ENCODE measurements at places on chromosomes 13 and 19.

DNA sequence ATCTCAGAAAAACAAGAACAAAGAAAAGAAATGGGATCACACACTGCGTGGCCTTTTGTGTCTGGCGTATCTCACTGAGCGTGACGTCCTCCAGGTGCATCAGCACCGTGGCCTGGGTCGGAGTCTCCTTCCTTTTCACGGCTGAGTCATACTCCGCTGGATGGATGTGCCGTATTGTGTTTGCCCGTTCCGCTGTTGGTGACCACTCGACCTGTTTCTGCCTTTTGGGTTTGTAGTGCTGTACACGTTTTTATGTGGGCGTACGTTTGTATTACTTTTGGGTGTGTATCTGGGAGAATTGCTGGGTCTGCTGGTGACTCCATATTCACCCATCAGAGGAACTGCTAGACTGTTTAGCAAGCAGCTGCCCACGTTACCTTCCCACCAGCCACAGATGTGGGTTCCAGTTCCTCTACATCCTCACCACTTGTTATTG is 11.4 kb downstream of the ARID3A start:
- no peak for DNase-seq

DNA sequence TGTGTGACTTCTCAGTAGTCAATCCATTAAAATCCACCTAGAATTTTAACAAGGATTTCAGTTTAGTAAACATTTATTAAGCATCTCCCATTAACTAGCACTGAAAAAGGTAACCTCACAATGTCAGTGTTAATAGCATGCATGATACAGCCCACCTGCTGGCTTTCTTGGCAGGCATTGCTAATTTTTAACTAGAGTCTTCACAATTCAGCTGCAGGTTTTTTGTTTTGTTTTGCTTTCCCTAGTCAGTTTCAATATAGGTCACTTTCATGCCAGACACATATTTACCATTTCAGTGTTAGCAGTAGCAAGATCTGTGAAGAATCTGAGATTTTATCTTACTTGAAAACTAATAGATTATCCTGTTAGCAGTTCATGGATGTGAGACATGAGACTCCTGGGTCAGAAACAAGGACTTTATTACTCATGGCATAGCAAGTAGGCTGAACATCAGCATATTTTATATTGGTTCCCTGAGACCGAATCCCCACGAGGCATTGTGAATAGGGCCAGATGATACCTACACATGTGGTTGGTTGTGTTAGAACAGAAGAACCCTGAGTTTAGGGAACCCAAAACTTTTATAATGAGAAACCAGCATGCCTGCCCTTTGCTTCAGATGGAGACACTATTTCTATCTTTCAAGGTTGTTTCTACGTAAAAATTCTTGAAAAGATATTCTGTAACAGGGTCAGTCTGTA is 198.0 kb upstream of the HTR2A start:
- no peak for DNase-seq

GRCh38 chr13:44385401-44385800 is 11.8 kb downstream of the SERP2 start:
- no peak for DNase-seq

DNA sequence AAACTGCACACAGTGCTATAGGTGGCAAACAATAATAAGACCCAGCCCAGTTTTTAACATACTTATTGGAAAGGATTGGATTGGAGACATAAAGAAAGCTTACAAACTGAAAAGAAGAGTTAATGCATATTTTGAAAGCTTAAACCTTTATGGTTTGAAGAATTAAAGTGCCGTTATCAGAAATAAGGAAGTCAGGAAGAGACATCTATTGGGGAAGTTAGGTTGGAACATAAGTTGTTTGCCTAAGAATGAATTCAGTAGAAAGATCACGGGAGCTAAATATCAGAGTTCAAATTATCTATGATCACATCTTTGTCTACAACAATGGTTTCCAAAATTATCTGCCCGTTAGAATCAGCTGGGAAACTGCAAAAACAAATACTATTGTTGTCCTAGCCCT is 767.9 kb downstream of the PCDH9 start:
- DNase-seq, result no peak

- DNase-seq, result no peak
Observed at GRCh38 chr13:43297967-43298678, 274.7 kb downstream of the DNAJC15 start.

GRCh38 chr13:113646921-113647340 is 11.1 kb downstream of the ATP4B start:
- DNase-seq, result no peak

DNA sequence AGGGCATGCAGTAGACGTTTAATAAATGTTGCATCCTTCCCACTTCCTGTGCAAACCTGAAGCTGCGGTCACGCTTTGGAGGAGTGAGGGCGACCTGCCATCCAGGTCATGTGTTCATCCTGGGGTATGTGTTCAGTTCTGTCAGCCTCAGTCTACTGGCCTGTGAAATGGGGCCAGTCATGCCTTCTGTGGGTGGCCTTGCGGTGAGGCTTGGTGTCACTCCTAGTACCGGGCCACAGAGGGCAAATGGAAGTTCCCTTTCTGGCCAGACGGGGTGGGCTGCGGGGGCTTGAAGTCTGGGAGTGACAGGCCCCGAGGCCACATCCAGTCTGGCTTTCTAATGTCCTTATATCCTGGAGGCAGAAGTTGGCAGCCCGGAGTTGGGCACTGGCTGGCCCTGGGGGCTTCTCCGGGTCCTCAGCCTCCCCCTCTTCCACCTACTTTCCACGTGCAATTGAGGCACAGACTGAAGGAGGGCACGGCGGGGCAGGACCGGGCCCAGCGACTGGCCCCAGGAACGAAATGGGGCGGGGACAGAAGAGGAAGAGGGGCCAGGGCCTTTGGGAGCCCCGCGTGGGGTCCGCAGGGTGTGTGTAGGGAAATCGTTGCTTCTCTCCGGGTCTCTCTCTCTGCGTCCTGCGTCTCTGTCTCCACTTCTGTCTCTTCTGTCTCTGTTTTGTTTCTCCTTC is 11.1 kb downstream of the PDE4A start:
- DNase-seq, result no peak

DNA sequence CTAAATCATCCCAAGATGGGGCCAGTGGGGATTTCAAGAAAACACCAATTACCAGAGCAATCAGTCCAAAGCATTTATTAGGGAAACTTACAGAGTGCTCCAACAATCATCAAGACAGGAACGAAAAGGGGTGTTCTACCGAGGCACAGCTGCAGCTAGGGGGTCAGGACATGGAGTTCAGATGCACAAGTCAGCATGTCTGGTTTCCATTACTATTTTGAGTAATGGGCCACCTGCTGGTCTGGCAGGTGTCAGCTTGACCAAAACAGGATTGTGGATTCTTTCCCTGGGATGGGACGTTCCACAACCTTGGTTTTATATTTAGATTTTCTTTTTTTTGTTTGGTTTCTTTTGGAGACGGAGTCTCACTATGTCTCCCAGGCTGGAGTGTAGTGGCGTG is 3.9 kb upstream of the UBL5 start:
- DNase-seq, result no peak

DNA sequence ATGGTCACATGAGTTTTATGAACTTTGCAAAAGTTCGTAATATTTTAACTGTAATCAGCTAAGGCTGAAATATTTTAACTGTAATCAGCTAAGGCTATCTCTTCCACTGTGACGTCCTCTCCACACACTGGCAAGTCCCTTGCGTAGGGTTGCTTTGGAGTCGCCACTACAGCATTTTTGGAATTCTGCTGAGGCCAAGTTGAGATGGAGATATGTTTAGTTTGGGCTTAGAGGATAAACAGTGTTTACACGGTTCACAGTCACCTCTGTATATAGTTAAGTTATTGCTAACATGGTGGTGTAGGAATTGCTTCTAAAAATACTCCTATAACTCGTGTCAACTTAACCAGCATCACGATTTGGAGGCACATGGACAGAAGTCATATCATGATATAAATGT is 143.6 kb upstream of the SERP2 start:
- no peak for DNase-seq

DNA sequence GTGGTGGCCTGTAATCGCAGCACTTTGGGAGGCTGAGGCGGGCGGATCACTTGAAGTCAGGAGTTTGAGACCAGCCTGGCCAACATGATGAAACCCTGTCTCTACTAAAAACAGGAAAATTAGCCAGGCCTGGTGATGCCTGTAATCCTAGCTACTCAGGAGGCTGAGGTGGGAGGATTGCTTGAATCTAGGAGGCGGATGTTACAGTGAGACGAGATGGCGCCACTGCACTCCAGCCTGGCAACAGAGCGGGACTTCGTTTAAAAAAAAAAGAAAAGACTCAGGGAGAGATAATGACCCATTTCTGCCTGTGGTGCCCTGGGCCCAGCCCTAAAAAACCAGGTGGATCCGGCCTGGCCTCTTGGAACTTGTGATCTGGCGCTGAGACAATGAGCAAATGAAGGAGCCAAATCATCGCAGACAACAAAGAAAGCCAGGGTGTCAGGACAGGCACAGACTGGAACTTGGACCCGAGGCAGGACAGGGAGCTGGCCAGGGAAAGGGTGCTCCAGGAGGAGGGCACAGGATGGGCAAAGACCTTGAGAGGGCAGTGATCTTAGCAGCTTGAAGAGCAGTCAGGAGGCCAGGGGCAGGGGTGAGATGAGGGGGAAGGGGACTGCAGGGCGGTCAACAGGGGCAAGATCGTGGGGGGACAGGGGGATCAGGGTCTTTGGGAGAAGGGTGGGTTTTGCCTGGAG is 962 bp upstream of the JAK3 start:
- DNase-seq, result no peak

- DNase-seq, result no peak
Observed at GRCh38 chr19:50890422-50891252, 17.4 kb downstream of the KLK2 start.

- no peak for DNase-seq
Observed at GRCh38 chr13:22929381-22930126, 251.2 kb upstream of the SGCG start.

DNA sequence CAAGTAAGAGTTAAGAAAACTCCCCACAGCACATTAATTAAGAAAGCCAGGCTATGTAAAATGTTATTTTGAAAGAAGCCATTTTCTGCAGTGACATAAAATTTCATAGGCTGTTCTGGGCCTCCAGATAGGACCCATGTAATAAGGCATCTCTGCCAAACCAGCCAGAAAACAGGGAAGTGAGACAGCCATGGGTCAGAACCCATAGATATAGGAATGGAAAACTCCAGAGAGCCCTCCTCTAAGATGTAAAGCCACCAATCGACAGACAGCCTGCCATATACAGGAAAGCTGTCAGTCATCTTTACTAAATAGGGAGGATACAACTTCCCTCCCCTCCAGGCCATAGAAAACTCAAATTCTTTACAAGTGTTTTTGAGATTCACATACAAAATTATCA is 493.3 kb downstream of the COG6 start:
- DNase-seq, result no peak

- no peak for DNase-seq
Observed at GRCh38 chr19:15091918-15092753, 10.1 kb downstream of the OR1I1 start.

DNA sequence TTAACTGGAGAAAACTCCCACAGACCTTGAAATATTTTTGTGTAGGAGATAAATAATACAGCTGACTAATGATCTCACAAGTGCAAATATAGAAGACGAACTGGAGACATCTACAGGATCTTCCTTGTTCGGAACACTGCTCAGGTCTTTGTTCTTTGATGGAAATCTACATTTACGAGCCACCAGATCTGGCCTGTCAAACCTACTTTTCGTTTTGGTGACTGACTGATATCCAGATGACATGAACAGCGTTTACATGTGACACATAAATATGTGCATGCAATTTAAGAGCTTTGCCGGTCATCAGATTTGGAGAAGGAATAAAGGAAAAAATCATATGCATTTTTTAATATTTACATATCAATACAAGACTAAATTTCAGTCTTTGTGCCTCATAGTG is 24.5 kb upstream of the TPP2 start:
- no peak for DNase-seq

GRCh38 chr13:98512774-98513665 is 63.9 kb downstream of the STK24 start:
- no peak for DNase-seq

GRCh38 chr19:40134866-40135265 is 44.1 kb upstream of the ZNF780A start:
- DNase-seq, result no peak

DNA sequence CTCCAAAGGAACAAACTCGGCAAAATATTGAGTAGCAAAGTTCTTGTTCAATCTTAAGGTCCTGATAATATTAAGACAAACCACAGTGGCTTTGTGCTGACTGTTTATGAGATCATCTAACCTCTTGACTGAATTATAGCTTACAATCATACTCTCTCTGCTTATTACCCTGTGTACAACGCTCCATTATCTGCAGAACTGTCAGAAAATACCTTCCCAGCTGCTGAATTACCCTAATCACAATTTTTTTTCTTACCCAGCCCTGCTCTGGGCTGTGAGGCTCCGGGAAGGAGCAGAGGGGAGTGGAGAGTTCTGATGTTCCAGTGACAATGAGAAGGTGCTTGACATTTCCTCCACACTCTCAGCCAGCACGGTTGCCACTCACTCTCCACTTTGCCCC is 64.8 kb downstream of the DCT start:
- DNase-seq, result no peak

GRCh38 chr13:39985071-39985470 is 329.6 kb downstream of the COG6 start:
- no peak for DNase-seq

DNA sequence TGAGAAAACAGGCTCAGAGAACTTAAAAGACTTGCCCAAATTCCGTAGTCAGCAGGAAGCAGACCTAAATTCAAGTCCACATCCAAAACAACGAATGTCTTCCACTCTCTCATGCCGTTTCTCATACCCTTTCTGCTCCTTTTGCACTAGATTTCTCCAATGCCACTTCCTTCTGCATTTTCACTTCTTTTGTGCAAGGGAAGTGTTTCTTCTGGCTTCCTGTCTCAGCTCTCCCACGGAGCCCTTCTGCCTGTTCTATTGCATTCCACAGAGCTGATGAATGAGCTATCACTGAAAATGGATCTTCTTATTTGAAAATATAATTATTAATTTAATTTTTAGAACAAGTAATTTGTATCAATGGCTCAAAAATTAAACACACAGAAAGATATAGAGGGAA is 56.1 kb upstream of the STK24 start:
- no peak for DNase-seq

DNA sequence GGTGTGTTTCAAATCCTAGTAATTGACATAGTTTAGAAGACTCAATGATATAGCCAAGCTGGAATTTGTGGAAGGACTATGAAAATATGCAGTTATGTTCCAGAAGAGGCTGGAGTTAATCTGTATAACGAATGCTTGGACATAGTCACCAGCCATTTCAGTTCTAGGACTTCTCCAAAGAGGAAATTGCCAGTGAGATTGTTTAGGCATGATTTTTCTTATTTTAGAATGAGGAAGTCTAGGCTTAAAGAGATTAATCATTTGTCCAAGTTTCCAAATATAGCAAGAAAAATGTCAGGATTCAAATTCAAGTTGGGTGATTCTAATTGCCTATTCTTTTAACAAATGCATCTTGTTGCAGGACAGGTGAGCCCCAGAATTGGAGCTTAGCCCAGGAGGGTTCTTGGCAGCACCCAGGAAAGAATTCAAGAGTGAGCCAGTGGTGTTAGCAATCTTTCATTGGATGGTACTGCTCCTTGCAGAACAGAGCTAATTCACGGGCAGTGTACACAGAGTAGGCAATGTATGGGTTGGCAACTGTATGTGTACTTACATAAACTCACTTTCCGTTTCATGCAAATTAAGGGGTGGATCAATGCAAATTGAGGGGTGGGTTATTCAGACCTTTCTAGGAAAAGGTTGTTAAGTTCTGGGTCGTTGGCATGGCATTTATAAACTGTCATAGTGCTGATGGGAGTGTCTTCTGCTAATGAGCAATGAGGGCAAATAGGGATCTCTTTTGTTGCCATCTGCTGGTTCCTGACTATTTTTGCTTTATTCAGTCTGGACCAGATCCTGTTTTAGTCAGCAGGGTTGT is 763.1 kb upstream of the SLITRK1 start:
- DNase-seq, result no peak

- no peak for DNase-seq
Observed at GRCh38 chr13:42878721-42879120, 97.3 kb downstream of the FAM216B start.

Data from stimulated activated CD8-positive, alpha-beta memory T cell treated with anti-CD3 and anti-CD28 coated beads, Interleukin-15, amount 100 ng/mL, for 24 hours (primary cell).